GM12864 (cell line): ENCODE measurements at places on chromosomes 12 and 14.

GRCh38 chr12:46024099-46024498 is 33.7 kb upstream of the SCAF11 start:
- DNase-seq: no peak

DNA sequence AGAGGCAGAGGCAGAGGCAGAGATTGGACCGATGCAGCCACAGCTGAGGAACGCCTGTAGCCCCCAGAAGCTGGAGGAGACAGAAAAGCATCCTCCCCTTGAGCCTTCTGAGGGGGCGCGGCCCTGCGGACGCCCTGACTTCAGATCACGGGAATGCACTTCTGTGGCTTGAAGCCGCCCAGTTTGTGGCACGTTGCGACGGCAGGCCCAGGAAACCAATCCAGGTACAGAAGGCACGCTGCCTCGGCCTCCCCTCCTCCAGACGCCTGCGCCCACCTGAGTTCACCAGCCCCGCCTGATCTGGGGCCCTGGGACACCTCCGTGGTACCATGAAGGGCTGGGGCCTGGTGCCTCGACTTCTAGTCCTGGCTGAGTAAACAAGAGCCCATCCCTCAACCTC is 82.0 kb downstream of the NCOR2 start:
- no peak for DNase-seq

DNA sequence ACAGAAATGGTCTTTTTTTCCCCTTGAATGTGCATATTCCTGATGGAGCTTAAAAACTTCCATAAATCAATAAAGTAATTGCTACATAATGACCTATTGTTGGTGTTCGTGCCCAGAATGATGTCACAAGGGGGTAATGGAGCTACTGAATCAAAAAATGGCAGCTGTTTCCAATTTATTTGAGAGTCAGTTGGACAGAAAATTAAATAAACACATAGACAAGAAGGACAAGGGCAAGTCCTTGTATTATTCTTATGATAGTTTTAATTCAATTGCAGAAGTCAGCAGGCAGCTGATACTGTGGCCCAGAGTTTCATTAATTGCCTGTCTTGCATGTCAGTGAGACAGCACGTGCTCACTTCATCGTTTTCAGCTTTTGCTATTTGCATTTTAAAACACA is 473.5 kb downstream of the ETNK1 start:
- no peak for DNase-seq

DNA sequence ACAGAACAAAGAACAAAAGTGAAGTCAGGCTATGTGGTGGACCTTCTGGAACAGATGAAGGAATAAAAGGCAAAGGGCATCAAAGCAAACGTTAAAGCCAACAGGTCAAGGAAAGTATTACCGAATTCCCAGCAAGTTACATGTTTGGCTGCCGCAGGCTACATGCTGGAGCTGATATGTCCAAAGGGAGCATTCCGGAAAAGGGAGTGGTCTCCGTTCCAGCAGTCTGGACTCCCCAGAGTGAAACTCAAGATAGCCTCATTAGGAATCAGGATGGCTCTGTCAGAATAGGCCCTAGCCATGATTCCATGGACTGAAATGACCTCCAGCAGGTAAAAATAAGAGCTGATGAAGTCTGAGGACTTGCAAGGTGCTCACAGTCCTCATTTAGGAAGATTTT is 379.8 kb upstream of the PRICKLE1 start:
- no peak for DNase-seq

DNA sequence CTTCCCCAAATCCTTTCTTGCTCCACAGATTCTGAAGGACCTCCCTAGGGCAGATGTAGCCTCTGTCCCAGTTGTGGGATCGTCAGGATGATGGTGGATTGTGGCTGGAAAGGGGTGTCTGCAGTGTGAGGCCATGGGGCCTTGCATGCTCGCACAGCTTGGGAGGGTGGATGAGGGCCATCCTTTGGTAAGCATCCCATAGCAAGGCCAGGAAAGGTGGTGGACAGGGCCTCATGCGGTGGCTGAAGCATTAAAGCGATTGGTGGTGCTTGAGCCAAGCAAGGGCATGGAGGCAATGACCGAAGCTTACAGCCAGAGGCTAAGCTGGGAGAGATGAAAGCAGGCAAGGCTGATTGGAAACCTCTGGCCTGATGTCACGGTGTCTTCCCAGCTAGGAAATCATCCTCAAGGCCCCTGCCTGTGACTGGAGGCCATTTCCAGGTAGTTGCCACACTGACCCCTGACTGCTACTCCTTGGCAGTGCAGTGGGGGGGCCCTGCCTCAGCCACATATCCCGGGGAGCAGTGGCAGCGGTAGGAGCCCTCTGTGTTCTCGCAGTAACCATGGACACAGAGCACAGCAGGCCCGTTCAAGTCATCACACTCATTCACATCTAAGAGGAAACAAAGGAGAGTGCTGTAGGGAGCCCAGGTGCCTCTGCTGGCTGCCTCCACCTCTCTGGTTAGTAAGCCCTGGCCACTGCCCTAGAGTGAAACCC is 7.0 kb downstream of the ISCA2 start:
- DNase-seq: no peak

DNA sequence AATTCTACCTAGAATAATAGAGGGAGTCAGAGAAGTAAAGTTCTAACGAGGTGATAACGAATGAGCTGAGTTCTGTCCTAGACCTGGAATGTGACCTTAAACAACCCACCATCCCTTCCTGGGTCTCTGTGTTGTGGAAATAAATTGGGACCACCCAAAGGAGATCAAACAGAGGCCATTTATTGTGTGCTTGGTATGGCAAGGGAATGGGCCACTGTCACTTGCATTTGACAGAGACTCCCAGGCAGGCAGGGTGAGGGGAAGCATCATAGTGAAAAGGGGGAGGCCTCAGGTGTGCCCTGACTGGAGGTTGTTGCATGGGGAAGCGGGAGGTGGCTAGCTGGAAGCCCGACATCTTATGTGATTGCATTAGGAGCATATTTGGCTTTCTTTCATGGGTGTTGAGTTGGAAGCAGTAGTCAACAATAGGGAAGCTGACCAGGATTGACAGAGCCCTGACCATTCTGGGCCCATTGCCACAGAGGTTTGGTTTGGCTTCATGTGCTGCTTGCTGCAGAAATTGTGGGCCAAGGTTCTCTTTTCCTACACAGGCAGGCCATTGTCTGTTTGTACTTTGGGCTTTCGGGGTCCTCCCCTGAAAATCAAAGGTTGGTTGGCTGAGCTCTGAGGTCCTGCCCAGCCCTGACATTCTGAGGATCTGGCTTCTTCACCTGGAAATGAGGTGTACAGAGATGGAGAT is 17.6 kb upstream of the FAM181A start:
- DNase-seq: no peak

DNA sequence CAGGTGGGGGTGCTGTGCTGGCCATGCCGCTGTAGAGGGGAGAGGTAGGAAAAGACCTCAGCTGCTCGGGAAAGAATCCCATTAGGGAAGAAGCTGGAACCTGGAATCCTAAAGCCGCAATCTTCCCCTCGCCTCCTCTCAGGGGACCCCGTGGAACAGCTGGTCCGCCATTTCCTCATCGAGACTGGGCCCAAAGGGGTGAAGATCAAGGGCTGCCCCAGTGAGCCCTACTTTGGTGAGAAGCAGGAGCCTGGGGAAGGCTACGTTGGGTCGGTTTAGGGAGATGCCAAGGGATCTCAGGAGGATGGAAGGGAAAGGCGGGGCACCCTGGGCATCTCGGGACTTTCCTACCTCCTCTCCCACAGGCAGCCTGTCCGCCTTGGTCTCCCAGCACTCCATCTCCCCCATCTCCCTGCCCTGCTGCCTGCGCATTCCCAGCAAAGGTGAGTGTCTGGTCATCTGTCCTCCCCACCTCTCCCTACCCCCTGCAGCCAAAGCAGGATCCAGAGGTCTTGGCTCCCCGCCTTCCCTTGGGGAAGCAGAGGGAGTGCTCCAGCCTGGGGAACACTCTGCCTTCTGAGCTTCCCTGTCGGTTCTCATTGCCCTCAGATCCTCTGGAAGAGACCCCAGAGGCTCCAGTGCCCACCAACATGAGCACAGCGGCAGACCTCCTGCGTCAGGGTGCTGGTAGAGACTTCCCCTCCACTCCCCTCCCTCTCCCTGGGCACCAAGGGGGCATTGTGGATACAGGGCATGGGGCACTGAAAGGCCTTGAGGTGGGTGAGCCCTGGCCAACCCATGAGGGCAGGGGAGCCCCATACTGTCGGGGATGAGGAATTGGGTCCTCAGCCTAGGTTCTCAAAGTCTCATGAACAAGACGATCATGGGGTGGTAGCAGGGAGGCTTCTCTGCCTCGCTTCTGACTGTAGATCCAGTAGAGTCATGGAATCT is 12.4 kb downstream of the TNS2 start:
- DNase-seq: no peak

GRCh38 chr12:57869298-57869926 is 22.9 kb upstream of the CTDSP2 start:
- no peak for DNase-seq

GRCh38 chr14:22472466-22472865 is 116.6 kb downstream of the DAD1 start:
- DNase-seq: no peak

- DNase-seq: no peak
Observed at GRCh38 chr12:64061868-64062375, 160.2 kb downstream of the KICS2 start.

DNA sequence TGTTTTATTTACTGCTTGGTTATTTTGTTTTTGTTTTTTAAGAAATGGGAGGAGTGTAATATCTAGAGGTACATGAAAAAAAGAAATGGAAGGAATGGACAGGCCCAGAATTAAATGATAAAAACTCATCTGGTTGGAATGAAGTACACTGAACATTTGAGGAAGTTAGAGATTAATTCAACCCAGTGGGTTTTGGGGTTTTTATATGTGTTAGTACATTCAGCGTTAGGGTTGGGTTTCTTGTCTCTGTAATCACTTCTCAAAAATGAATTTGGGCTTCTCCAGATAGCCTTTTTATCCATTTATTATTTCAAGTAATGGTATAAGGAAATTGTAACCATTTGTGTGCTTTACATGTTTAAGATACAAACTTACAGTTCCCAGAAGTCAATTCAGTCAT is 19.5 kb upstream of the NUP107 start:
- DNase-seq: no peak

DNA sequence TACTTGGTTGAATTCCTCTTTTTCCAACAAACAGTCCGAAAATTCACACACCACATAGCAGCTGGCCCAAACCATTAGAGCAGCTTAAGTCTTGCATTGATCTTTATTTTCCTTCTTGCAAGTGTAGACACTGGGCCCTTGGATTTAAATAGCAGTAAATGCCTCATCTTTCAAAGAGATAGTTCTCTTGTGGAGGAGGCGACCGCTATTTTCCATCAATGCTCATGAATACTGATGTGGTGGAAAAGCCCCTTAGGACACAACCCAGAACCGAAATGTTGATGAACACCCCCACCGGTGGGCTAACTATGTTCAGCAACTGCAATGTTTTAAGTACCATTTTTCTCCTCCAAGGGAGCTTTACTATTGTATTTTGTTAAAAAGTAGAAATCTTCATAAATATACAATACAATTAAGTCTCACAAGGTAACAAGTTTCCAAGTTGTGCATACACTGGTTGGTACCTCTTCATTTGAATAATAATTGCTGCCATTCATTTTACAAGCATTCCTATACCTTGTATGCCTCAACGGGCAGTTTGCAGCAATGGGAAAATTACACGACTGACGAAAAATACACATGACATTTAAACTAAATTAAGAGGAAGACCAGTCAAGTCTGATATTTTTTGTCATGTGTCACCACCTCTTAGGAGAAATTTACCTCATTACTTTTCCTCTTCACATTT is 18.0 kb downstream of the NIN start:
- DNase-seq: no peak

- no peak for DNase-seq
Observed at GRCh38 chr14:56759094-56759493, 51.2 kb downstream of the OTX2 start.

DNA sequence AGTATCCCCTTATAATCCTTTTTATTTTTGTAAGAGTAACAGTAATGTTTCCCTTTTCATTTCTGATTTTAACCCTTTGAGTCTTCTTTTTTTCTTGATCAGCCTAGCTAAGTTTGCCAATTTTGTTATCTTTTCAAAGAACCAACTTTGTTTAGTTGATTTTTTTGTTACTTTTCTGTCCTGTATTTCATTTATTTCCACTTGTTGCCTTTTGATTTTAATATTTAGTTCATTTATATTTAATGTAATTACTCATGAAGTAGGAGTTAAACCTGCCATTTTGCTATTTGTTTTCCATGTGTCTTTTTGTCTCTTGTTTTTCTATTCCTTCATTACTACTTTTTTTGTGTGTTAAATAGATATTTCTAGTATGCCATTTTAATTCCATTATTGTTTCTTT is 146.4 kb downstream of the ANO6 start:
- no peak for DNase-seq

- DNase-seq: no peak
Observed at GRCh38 chr12:47819896-47820630, at the start of gene HDAC7. Gene HDAC7 (minus strand): TSS chr12:47819903. CDS start chr12:47819785, 118 bp downstream.

- DNase-seq: no peak
Observed at GRCh38 chr12:60043236-60043635, 447.4 kb downstream of the SLC16A7 start.

DNA sequence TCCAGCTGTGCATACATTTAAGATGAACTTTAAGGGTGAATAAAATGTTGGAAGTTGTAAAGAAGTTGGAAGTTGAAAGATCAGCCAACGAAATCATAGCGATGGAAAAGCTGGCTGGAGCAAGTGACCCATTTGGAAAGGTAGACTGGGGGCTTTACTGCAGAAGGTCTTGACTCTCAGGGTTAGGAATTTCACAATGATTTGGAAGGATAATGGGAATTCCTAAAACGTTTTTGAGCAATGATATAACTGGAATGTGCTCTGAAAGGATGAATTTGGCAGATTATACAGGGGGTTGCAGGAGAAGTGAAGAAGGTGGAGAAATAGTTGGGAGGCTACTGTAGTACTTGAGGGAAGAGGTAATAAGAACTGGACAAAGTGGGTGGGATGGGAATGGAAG is 27.4 kb downstream of the EMP1 start:
- DNase-seq: no peak

DNA sequence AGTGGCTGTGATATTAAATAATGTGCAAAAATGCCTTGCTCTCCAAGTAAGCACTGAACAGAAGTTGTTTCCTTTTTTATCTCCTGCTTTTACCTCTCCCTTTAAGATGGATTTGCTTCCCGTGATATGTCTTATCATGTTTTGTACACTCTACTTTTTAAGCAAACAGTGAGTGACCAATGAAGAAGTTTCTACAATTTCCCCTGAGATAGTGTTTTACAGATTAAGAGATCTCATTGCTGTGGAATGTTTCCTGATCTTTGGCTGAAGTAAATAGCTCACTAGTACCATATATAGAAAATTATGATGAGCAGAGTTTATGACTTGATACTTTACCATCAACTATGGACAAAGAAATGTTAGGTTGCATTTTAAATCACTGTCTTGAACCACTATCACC is 184.8 kb upstream of the PDE3A start:
- no peak for DNase-seq

- no peak for DNase-seq
Observed at GRCh38 chr12:21413369-21414277, 23.8 kb upstream of the PYROXD1 start.
